ENCODE measurements at places on chromosomes 7 and 10. TPM values are rescaled to one million over a fixed set of nuclear protein-coding genes. Genes with fewer than 3 reads are reported as not detected.

DNA sequence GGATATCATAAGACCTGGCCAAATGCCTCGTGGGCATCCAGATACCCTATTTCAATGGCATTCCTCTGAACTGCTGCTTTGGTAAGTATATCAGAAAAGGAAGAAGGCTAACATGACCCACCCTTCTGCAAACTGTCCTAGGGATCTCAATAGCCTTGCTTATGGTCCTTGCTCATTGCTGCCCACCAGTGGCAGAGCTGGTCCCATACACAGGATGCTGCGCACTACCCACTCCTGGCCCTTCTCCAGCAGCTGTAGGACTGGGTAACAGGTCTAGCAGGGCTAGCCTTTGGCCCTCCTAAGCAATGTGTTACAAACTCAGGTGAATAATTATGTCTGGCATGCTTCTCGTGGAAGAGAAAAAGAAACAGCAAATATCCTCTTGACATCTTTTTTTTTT is 72.5 kb downstream of the C10orf90 start:
- H3K4me3 ChIP-seq: no peak overlapping the region
- peak; percentile 31 for DNase-seq
- H3K4me1 ChIP-seq: no peaks in the 10 kb centered on the region

DNA sequence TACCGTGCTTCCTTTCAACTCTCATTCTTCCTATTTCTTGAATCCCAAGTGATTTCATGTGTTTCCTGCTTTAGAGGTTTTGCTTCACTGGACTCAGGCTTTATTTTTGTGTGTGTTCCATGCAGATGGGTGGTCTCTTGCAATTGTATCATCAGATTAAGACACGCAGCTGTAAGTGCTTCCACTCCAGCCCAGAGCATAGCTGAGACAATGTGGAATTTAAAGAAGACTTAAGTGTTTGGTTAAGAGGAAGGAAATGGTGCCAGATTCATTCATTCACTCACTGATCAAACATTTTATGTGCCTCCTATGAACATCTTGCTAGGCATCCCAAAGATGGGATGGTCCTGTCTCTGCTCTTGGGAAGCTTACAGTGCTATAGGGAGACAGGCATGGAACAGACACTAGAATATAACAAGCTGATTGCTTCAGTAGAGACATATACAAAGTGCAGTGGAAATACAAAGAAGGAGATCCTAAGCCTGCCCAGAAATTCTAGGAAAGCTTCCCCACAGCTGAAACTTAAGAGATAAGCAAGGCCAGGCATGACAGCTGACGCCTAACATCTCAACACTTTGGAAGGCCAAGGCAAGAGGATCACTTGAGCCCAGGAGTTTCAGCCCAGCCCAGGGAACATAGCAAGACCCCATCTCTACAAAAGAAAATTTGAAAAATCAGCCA is 46.1 kb upstream of the LRRC17 start:
- H3K27me3 ChIP-seq: no peaks in the 10 kb centered on the region
- DNase-seq: peak; percentile 57
- H3K36me3 ChIP-seq: no peaks in the 10 kb centered on the region
- H3K27ac ChIP-seq: no peak overlapping the region
- H3K4me1 ChIP-seq: no peaks in the 10 kb centered on the region
- H3K4me3 ChIP-seq: no peak overlapping the region

GRCh38 chr10:49241385-49241784 is 53.2 kb upstream of the TMEM273 start:
- no peaks in the 10 kb centered on the region for H3K36me3 ChIP-seq
- no peak overlapping the region for H3K27ac ChIP-seq
- DNase-seq: peak; percentile 66
- peaks cover 15% of the 10 kb centered on the region for H3K27me3 ChIP-seq
- no peaks in the 10 kb centered on the region for H3K4me1 ChIP-seq
- H3K4me3 ChIP-seq: no peak overlapping the region

DNA sequence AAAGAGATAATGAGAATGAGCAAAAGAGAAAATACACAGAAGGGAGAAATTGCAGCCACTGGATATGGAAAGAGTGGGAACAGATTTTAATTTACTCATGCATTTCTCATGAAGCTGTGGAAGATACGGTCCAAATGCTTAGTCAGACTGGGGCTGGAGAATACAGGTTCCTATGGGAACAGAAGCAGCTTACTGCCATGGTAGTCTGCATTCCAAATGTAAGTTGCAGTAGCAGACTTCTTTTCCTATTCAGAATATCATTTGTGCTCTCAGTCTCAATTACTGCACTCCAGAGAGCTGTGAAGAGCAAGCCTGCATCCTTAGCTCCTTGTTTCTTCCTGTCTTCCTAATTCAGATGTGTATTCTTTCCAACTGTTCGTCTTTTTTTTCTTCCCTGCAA is 190.8 kb upstream of the TMEM196 start:
- no peak for DNase-seq
- no peaks in the 10 kb centered on the region for H3K36me3 ChIP-seq
- H3K27ac ChIP-seq: no peak overlapping the region
- H3K4me1 ChIP-seq: no peaks in the 10 kb centered on the region

- H3K36me3 ChIP-seq: no peaks in the 10 kb centered on the region
- no peak overlapping the region for H3K27ac ChIP-seq
- H3K27me3 ChIP-seq: no peaks in the 10 kb centered on the region
- no peaks in the 10 kb centered on the region for H3K4me1 ChIP-seq
- no peak for DNase-seq
Observed at GRCh38 chr7:145557805-145558204, 558.8 kb upstream of the CNTNAP2 start.

GRCh38 chr10:99443500-99443899 is 13.1 kb upstream of the GOT1 start:
- H3K4me1 ChIP-seq: peaks cover 16% of the 10 kb centered on the region
- no peak overlapping the region for H3K4me3 ChIP-seq
- no peak overlapping the region for H3K27ac ChIP-seq
- no peak for DNase-seq
- H3K27me3 ChIP-seq: no peaks in the 10 kb centered on the region

- no peak for DNase-seq
- no peak overlapping the region for H3K27ac ChIP-seq
- H3K36me3 ChIP-seq: no peaks in the 10 kb centered on the region
- H3K4me3 ChIP-seq: no peak overlapping the region
Observed at GRCh38 chr7:137082391-137082790, 213.9 kb downstream of the CHRM2 start.

GRCh38 chr7:2934984-2935740 is 91.1 kb upstream of the GNA12 start:
- H3K27me3 ChIP-seq: no peaks in the 10 kb centered on the region
- H3K36me3 ChIP-seq: no peaks in the 10 kb centered on the region
- H3K4me1 ChIP-seq: no peaks in the 10 kb centered on the region
- no peak overlapping the region for H3K27ac ChIP-seq

DNA sequence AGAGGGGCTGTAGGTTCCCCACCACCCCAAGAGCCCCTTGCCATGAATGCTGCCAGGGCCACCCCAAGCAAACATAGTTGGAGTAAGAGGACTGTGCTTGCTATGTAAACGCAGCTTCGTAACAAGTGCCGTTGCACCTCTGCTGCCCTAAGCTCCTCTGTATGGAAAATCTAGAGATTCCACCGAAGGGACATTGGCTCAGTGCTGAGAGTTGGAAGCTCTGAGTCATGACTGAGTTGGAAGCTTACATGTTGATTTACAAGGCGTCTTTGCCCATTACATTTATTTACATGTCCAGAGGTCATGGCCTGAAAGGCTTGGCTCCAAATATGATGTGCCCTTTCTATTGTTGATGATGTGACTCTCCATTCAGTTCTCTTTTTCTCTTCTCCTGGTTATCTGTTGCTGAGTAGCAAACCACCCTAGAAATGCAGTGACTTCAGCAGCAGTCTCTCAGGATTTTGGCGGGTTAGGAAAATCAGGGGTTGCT is 233.1 kb upstream of the TCF7L2 start:
- no peaks in the 10 kb centered on the region for H3K27me3 ChIP-seq
- H3K36me3 ChIP-seq: no peaks in the 10 kb centered on the region
- no peaks in the 10 kb centered on the region for H3K4me1 ChIP-seq
- no peak overlapping the region for H3K4me3 ChIP-seq

The PIK3CG gene
- total RNA-seq: 1.8 TPM

The TRPV5 gene
- total RNA-seq: not detected

The SFTPA1 gene
- total RNA-seq: not detected

The AHR gene
- total RNA-seq: 67.3 TPM

All from esophagus muscularis mucosa (tissue), 4 donors.